ENCODE measurements at places on chromosomes 12 and 14. TPM values are rescaled to one million over a fixed set of nuclear protein-coding genes. Genes with fewer than 3 reads are reported as not detected.

RNASE3 gene
- not detected for polyA plus RNA-seq

NTS gene
- polyA plus RNA-seq: 1.0 TPM

PLEKHD1 gene
- polyA plus RNA-seq: 0.05 TPM

DPY19L2 gene
- 6.2 TPM for polyA plus RNA-seq

HOXC6 gene
- 0.56 TPM for polyA plus RNA-seq

SDR9C7 gene
- not detected for polyA plus RNA-seq

GUCY2C gene
- 0.01 TPM for polyA plus RNA-seq

SCNN1A gene
- 1.0 TPM for polyA plus RNA-seq

RND1 gene
- polyA plus RNA-seq: 9.0 TPM

RARG gene
- polyA plus RNA-seq: 31.0 TPM

STAC3 gene
- 4.5 TPM for polyA plus RNA-seq

DCN gene
- polyA plus RNA-seq: 659 TPM

CDH24 gene
- polyA plus RNA-seq: 1.9 TPM

Data from adipose tissue (tissue), 3 donors.